NCI-H524 (cell line): ENCODE measurements at places on chromosomes 3 and 15.

DNA sequence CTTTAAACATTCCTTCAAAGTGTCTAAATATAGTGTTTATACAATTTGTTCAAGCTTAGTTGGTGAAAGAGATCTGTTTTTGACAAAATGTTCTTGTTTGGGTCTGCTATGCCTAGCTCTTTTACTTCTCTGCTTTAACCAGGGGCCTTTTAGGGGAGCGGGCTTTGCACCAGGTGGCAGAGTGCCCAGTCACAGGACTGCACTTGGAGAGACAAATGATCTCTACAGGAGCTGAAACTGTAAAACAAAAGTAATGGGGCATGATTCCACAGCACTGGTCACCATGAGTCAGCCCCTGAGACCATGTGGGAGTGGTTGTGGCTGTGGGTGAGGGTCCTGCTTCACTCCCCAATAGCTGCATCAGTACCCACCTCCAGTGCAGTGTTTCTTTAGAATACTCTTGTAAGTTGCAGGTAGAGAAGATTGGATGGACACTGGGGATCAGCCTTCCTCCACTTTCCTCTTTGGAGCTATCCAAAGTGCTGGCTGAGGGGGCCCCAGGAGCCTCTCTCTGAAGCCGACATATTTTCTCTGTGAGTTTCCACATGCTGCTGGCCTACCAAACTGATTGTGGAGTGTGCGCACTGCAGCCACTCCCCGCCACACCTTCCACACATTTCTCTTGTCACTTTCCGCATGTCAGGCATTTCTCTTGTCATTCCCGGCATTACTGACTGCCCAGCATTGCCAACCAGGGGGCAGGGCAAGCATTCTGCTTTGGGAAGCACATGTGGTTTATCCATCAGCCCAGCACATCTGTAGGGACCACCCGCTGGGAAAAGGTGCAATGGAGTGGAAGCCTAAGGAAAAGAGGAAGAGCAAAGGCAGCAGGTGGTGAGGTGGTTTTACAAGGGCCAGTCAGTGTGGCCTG is 110.0 kb downstream of the EPHB1 start:
- no peak for DNase-seq

- DNase-seq: peak; percentile 25
Observed at GRCh38 chr3:119352863-119353527, 58.8 kb downstream of the ARHGAP31 start.

DNA sequence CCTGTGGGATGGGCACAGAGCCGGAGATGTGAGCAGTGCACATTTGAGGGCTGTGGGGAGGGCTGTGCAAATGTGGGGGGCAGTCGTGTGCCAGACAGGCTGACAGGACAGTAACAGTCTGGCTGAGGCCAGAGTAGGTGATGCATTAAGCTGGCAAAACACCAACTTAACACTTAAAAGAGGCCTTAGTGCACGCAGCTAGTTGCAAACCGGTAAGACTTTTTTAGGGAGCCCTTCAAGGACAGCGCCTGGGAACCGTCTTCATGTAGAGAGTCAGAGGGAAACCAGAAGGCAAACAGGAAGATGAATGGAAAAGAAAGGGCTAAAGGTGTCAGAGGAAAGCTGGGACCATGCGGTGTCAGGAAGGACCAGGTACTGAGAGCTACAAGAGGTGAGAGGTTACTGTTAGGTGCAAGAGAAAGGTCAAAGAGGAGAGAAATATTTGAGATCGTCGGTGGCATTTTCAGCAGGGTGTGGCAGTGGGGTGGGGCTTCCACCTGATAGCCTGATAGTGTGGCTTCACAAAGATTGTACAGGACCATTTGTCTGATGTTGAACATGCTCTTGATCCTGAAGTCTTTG is 30.0 kb upstream of the CHD2 start:
- DNase-seq: no peak

DNA sequence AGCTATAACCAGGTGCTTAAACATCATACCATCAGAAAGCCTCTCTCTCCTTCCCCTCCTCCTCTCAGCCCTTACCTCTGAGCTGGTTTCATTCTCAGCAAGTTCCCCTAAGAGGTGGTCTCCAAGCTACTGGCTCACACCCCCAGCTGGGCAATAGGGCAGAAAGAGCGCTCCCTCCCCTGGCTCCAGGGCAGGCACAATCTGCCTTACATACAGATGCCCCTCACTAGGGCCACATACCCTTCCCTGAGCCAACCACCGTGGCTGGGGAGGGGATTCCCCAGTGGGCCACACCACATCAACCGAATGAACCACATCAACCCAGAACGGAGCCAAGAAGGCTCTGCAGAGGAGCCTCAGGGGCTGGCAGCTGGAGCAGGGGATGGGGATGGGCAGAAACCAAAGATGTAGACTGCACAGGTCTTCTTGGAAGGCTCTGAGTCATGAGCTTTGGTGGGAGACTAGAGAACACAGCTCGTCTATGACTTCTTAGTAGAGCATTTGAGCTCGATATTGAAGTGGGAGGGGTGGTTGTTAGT is 4.6 kb upstream of the FBLN2 start:
- no peak for DNase-seq

DNA sequence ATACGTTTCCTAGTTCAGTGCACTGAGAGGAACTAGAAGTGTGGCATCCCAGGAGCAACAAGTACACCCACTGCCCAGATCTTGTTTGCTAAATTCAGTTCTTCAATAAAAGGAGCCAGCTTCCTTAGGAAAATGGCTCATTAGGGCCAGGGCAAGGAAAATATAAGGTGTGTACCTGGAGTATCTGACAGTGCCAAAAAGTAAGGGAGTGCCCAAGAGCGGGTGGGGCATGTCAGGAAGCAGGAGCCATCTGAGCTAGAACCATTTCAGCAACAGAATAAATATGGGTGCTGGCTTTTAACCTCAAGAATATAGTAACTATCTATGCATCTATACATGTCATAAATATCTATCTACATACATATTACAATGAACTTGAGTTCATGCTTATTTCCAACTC is 44.1 kb downstream of the SLC41A3 start:
- DNase-seq: no peak

- DNase-seq: no peak
Observed at GRCh38 chr15:51108933-51109550, 14.3 kb upstream of the TNFAIP8L3 start.

- peak; percentile 30 for DNase-seq
Observed at GRCh38 chr3:195094191-195094921, 176.6 kb downstream of the XXYLT1 start.
